Fibroblast of skin of scalp (primary cell): ENCODE measurements at places on chromosomes 5 and 9.
A peak's percentile ranks its signal among the peaks of the same experiment; 100 is the strongest.

DNA sequence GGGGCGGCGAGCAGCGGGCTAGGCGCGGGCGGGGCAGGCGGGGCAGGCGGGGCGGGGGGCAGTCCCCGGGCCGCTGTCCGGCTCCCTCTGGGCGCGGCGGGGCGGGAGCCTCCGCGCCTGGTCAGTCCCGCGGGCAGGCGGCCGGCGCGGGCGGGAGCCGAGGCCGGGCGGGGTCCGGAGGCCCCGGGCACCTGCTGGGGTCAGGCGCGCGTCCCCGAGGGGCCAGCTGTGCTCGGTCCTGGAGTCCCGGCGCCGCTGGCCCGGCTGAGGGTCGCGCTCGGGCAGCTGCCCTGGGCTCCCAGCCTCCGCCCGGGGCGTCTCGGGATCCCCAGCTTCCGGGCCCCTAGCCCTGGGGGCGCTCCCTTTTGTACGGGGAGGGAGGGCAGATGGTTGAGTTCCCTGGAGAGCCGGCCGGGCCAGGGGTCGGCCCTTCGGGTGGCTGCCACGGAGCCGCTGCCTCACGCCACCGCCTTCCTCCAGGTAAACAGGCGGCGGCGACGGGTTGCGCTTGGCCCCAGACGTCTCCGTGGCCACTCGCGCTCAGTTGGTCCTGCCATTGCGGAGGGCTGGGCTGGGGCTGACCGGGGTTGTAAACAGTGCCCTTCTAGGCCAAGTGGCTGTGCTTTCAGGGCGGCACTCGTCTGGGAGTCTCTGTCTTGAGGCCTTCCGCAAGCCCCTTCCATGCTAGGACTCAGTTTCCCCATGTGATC lies 473 bp downstream of the ZBTB34 start:
- no peak for DNase-seq

GRCh38 chr5:93576994-93577853 lies 3.8 kb downstream of the NR2F1-AS1 start:
- DNase-seq, result no peak

DNA sequence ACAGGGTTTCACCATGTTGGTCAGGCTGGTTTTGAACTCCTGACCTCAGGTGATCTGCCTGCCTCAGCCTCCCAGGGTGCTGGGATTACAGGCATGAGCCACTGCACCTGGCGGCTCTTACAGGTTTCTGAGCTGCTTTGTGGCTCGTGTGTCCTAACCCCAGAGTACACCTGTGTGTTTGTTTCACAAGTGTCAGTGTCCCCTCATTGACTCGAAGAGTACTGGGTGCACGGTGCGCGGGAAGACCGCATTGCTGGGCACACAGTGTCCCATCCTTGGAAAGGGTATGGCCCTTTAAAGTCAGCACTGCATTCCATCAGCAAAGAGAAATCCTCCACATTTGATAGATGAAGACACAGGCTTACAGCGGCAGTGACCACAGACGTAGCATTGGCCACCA lies 23.8 kb downstream of the NDST1 start:
- DNase-seq, result no peak

DNA sequence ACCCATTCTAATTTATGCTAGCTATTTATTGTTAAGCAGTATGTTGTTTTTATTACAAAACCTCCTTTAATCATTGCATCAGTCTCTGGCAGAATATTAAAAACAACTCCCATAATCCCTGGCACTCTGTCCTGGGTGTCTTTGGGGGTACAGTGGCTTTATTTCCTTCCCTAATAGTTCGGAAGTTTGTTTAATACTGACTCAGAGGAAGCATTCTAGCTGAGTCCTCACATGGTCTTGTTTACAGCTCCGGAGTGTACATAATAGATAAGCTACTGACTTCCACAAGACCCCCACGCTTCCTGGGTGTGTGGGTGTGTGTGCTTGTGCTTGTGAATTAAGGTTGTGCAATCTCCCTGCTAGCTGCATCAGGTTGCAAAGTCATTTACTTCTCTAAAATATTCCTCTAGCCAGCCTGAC lies 149.8 kb upstream of the CDKN2B start:
- DNase-seq, result no peak

GRCh38 chr9:128120741-128121465 lies 6.6 kb downstream of the PTGES2 start:
- no peak for DNase-seq

GRCh38 chr9:86945728-86946200 lies 1.5 kb downstream of the GAS1 start:
- DNase-seq, result peak; percentile 56

- DNase-seq, result peak; percentile 68
These were observed 12.7 kb upstream of the GPR21 start for GRCh38 chr9:123020796-123021195.

- peak; percentile 77 for DNase-seq
These were observed 37.9 kb downstream of the STOM start for GRCh38 chr9:121331992-121332685.

GRCh38 chr5:90182726-90183125 lies 226.8 kb downstream of the CETN3 start:
- DNase-seq, result no peak

- peak; percentile 62 for DNase-seq
These were observed 59.1 kb downstream of the FNBP1 start for GRCh38 chr9:129983891-129984290.

DNA sequence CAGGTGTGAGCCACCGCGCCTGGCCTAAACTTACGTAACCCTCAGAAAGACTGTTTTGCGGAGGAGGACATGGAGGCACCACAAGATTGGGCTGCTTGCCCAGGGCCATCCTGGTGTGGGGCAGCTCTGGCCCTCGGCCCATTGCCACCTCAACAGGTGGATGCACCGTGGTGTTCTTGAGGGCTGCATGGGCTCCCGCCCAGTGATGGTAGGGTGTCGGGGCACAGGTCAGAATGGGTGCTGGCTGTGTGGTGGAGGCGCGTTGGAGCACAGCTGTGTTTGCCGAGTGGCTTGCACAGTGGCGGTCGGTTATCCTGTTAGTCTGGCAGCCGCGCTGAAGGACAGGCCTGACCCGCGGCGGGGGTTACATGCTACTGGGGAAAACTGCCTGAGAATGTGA lies 196.9 kb downstream of the CACNA1B start:
- no peak for DNase-seq

DNA sequence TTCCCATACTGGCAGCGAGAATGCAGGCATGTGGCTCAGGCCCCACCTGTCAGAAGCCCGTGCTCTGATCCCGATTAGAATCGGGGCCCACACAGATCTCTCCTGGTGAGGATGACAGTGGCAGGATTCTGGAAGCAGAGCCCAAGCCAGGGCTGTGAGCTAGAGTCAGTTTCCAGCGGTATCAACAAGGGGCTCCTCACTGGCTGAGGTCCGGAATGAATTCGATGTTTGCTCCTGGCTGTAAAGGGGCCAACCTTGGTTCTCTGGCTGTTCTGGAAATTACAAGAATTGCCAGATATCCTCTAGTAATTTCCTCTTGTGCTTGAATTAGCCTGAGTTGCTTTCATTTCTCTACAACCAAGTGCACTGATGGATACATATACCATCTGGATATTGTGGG lies 129.1 kb upstream of the SPRY4 start:
- DNase-seq, result no peak

DNA sequence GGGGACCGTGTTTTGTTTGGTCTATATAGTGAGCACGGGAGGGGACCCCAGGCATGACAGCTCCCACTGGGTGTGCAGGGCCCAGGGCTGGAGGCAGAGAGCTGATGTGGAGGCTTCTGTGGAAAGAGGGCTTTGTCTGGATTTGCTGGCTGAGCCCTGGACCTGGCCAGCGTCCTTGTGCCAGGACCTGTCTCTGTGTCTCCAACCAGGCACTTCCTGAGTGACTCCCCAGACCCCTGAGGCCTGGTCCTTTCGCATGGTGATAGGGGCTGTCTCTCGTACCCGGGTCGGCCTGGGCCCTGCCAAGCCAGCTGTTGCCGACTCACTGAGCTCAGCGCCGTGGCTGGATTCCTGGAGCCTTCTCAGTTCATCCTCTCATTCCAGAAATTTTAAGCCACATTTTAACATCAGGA lies 77.6 kb downstream of the ADAMTS2 start:
- peak; percentile 60 for DNase-seq

DNA sequence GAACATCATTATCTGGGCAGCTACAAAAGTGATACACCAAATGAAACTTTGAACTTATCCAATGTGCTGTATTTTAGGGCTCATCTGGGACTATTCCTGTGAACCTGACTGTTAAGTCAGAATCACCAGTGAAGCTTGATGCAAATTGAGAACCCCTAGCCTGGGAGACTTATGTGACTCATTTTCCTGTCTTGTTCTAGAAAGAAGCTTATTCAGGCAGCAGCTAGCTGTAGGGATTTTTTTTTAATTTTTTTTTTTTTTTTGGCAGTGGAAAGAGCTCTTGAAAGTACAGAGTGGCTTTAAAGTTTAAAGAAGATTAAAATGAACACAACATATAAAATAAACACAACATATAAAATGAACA lies 81.1 kb upstream of the TNFAIP8 start:
- DNase-seq, result peak; percentile 62

DNA sequence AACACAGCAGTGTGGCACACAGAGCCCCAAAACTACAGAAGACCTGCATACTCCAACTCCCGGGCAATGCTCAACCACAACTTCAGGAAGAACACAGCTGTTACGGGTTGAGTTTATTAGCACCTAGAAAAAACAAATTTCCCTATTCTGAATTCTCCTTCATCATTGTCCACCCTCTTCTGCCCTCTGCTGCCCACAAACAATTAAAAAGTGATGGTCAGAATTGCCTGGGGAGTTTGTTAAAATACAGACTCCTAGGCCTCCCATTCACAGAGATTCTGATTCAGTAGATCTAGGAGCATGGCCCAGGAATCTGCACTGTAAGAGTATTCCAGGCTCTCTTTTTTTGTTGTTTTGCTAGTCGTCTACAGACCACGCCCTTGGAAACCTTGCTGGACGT lies 310.6 kb downstream of the NDUFS4 start:
- DNase-seq, result no peak

- no peak for DNase-seq
These were observed 19.7 kb downstream of the FBXW11 start for GRCh38 chr5:171986772-171987171.

DNA sequence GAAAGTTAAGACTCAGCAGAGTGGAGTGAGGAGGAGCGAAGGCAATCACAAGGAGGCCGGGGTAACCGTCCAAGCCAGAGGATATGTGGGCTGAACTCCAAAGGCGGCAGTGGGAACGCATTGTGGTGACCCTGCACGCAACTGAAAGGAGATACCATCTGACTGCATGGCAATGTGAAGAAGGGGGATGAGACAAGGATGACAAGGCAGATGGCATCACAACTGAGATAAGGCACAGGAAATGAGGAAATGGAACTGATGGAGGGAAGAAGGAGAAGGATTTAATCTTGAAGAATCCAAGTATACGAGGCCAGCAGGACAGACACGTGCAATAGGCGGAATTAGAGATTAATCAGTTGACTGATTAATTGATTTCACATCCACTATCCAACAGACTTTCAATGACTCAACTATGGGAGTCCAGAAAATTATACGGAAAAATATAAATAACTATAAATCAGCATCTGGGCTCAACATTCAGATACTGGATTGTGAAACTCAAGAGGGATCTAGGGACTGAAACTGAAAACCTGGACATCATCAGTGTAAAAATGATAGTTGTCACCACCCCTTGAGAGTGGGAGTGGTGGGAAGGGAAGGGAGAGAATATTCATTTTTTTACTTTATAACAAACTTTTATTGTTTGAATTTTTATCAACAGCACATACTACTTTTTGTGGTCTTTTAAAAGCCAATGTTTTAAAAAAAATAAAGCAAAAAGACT lies 86.1 kb downstream of the ARL15 start:
- no peak for DNase-seq

DNA sequence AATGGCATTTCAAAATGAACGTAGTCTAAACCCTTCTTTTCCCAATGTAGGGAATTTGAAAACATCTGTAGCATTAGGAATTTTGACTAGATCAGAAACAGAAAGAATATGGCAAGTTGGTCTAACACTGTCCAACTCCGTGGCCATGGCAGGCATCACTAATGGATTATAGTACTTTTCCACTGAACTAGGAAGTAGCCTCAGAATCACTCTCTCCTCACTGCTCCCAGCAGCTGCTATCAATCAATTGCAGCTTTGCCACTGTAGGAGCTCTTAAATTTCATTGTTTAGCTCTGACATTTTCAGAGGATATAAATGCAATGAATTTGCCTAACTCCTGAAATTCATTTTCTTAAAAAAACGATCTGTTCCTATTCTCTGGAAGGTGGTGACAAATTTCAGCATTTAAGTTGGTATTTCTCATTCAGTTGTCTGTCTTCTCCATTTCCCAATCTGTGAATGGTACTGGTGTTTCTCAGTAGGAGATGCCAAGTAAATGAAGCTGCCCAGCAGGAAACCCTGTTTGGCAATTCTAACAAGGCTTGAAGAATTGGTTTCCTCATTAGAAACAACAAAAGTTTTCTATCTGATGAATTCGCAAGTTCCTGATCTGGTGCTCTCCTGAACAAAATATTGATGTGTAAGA lies 64.7 kb downstream of the TLR4 start:
- no peak for DNase-seq

- no peak for DNase-seq
These were observed 211.3 kb downstream of the FAM114A2 start for GRCh38 chr5:153827397-153827796.

DNA sequence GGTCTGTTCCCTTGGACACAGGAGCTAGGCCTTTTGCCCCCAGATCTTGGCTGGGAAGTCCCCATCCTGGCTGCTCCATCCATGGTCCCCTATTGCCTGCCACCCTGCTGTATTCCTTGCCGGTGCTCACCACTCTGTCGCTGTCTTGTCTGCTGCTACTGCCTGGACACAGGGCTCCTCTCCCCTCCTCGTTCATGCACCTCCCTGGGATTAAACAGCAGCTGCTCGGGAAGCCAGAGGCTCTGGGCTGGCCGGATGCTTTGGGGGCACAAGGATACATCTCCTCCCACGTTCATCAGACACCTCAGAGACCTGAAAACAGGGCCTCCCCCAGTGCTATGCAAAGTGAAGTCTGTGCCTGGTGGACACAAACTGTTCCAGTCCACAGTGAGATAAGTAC lies 110.4 kb downstream of the ZNF354C start:
- no peak for DNase-seq

DNA sequence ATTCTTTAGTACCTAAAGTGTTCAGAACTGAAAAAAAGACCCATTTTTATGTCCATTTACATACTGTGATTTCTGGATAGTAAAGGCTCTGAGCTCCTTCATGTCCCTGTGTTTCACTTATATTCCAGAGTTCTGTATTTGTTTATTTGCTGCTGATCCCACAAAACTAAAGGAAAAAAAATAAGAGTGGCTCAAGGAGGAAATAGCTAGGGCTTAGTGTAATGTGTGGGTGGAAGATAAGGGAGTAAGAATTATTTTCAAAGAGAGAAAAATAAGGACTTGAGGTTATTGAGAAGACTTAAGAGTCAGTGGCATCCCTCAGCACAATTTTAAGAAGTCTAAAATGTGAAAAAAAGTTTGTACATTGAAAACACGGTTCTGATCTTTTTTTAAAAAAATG lies 46.0 kb downstream of the ENTREP1 start:
- no peak for DNase-seq
